ENCODE measurements at places on chromosomes 13 and 19.

GRCh38 chr19:33405254-33405552 is 31.7 kb downstream of the CEBPG start:
- DNase-seq: no peak

- DNase-seq: peak; percentile 99
Observed at GRCh38 chr19:1074544-1075283, 7.7 kb downstream of the ARHGAP45 start.

DNA sequence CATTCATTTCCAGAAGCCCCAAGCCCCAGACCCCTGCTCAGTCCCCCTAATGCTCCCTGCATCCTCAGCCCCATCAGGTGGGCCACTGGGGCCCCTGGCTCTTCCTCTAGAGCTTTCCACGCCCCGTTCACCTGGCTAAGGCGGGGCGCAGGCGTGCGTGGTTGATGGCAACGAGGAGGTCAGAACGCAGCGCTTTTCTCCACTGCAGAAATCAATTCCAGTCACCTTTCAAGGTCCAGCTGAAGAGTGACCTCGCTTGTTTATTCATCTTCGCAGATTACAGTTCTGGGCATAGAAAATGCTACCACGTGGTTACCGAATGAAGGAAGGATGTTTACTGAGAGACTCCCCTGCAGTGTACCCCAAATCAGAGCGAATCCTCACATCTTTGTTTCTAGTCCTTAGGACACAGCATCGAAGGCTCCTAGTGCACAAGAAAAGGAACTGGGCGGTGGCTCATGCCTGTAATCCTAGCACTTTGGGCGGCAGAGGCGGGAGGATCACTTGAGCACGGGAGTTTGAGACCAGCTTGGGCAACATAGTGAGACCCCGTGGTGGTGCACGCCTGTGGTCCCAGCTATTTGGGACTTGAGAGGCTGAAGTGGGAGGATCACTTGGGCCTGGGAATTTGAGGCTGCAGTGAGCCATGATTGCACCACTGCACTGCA is 828 bp upstream of the PBX4 start:
- DNase-seq: no peak

- DNase-seq: no peak
Observed at GRCh38 chr13:50171590-50172282, 156.5 kb downstream of the KCNRG start.

DNA sequence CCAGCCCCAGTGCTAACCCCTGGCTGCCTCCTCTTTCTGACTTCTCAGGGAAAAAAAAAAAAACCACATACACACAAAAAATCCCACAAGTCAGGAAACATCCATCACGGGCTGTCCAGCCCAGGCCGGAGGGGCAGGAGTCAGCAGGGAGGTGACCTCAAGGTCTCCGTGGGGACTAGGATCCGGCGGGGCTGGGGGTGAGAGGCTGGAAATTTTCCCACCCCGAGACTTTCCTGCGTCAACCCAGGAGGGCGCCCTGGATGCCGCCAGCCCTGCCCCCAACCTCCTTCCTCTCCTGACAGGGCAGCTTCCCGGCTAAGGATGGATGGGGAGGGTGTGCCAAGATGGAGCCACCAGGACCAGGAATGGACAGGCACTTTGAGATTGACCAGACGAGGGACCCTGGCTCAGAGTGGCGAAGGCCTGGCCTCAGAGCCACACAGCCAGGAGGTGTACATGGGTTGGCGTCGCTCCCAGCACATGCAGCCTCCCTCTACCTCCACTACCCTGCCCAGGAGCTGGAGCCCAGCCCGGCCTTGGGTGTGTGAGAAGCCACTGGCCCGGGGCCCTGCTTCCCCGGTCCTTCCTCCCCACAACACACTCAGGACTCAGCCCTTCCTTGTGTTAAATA is 33.3 kb downstream of the BLOC1S3 start:
- no peak for DNase-seq

- DNase-seq: no peak
Observed at GRCh38 chr19:12921047-12921446, 2.0 kb upstream of the SYCE2 start.

- DNase-seq: no peak
Observed at GRCh38 chr13:21747456-21747855, 76.6 kb downstream of the FGF9 start.

GRCh38 chr13:73324842-73325722 is 266.3 kb downstream of the KLF5 start:
- no peak for DNase-seq

GRCh38 chr13:93226623-93227279 is at the start of gene GPC6:
Gene GPC6, plus strand, starts transcription at chr13:93226807.
- DNase-seq: no peak

- peak; percentile 25 for DNase-seq
Observed at GRCh38 chr19:19406878-19407632, 1.6 kb downstream of the GATAD2A start.

DNA sequence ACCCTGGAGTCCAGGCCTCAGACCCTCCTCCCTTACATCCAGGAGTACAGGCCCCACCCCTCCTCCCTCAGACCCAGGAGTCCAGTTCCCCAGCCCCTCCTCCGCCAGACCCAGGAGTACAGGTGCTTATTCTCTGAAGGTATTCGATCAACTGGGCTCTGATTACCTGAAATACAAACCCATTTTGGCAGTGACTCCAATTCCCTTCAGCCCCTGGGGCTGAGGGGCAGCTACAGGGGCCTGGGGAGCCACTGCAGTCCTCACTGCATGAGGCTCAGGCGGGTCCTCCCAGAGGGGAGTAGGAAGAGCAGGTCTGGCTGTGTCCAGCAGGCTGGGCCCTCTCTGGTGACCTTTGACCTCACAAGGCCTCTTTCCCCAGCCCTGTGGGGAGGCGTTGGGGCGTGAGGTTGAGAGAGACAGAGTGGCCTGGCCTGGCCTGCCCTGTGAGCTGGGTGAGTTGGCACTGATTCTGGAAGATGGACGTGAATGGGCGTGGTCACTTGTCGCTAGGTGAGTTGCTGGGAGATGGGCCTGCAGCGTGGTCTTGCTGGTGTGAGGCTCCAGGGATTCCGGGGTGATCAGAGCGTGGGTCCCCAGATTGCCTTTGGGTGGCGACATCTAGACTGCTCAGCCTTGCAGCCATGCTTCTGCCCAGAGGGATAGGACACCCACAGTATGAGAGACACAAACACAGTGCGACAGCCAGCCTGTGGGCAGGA is 3.1 kb downstream of the BCAT2 start:
- DNase-seq: no peak

DNA sequence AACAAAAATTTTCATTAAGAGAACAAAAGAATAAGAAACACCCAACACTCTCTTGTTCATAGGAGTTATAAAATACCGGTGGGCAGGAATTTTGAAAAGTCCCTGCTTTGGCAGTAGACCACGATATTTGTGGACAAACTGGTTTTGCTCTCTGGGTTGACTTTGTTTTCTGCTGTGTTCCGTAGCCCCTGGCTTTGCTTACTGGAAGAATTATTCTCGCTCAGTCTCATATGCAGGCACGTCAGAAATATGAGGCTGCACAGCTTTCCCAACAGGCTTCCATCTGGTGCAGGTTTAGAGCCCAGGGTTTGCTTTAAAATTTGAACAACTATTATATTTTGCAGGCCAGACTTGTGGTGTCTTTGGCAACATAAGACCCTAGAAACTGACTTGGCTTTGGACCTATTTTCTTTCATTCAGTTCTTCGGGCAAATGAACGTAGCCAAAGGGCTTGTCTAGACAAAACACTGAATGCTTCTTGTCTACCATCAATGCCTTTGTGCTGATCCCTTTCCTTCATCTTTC is 2012.6 kb downstream of the PCDH9 start:
- DNase-seq: no peak

DNA sequence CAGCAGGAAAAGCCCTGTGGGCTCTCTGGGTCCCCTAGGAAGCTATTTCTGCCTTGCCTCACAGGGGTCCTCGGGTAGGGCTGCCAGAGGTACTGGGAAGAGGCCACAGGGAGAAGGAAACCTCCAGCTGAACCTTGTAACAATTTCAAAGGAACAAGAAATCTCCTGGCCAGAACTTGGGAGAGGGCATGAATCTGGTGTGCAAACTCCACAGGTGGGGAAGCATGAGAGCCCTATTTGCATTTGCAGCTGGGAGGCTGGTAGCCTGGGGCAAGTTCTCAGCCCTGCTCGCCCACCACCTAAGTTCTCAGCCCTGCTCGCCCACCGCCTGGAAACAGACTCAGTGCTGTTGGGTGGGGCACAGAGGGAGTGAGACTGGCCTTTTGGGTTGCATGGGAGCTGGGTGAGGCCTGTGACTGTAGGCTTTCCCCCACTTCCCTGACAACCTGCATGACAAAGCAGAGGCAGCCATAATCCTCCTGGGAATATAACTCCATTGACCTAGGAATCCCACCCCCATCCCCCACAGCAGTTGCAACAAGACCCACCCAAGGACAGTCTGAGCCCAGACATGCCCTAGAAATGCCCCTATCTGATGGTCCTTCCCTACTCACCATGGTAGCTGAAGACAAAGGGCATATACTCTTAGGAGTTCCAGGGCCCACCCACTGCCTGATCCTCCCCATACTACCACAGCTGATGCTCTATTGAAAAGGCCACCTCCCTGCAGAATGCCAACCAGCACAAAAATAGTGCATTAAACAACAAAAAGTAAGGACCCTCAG is 11.7 kb downstream of the UGGT2 start:
- DNase-seq: no peak

- DNase-seq: no peak
Observed at GRCh38 chr19:2318923-2319322, 9.5 kb downstream of the LSM7 start.

GRCh38 chr19:40150170-40150569 is 41.1 kb upstream of the MAP3K10 start:
- no peak for DNase-seq

GRCh38 chr13:63288576-63288975 is 1872.9 kb upstream of the PCDH20 start:
- DNase-seq: no peak

DNA sequence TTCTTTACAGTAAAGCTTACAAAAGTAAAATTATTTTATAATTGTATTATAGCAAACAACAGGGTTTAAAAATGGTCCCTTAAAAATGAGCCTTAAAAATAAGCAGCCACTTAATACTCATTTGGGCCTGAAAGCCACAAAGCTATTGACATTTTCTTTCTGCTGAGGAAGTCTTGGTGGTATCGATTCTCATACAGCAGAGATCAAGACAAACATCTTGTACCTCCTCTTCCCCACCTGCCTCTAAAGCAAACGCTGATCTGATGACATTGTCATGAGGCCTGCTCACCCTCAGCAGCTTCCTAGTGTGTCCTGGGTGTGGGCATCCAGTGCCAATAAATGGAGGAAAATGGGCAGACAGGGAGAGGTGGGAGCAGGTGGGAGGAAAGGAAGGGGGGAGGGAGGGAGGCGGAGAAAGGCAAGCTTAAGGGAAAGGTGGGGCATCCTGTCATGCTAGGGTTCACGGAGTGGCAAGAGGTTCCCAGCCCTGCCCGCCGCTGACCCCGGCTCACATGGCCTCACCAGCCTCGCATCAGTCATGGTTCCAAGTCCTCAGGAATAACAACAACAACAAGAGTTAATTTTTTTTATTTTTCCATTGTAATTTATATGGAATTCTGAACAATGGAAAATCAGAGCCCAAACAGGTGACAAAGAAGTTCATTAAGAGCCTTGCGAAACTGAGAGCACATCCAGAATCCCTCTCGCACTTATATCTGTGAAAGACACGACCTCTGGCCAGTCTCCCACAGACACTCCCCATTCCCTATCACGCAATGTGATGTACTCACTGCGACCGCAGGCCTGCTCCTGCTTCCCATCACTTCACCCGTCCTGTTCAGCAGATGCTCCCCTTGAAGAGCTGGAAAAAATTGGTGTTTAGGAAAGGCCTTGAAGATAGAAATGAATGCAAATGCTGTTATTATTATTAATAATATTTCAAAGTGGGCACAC is 15.1 kb upstream of the ATP11A start:
- no peak for DNase-seq

GRCh38 chr19:52660981-52661380 is 22.8 kb upstream of the ZNF83 start:
- no peak for DNase-seq

DNA sequence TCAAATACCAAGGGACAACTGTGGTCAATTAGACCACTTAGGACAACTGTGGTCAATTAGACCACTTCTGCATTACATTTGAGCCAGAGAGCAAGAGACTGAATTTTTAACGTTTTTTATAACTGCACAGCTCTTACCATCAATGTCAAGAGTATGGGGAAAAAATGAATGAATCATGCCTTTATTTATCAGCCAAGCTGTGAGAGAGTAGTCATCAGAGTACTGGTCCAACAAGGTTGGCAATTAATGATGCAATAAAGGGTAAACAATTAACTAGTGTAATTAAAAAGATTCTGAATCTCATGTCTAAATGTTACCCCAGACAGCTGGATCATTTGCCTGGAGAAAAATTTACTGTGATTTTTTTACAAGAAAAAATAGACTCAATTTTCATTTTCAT is 381.1 kb downstream of the LIG4 start:
- no peak for DNase-seq

DNA sequence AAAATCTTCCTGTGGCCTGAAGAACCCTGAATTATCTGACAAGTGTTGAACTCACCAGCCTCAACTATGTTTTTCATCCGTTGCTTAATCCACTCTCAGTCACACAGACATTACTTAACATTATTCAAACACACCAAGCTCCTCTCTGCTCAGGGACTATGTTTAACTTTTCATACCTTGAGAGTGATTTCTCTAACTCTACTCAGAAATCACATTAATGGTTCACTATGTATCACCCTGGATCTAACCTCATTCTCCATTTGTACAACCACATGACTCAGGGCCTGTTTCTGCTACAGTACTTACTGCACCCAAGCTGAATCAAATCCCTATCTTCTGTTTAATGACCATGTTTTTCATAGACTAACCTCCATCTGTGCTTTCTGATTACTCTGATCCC is 553.7 kb upstream of the PRR20A start:
- no peak for DNase-seq

- no peak for DNase-seq
Observed at GRCh38 chr13:102930566-102930965, 84.7 kb downstream of the ERCC5 start.

DNA sequence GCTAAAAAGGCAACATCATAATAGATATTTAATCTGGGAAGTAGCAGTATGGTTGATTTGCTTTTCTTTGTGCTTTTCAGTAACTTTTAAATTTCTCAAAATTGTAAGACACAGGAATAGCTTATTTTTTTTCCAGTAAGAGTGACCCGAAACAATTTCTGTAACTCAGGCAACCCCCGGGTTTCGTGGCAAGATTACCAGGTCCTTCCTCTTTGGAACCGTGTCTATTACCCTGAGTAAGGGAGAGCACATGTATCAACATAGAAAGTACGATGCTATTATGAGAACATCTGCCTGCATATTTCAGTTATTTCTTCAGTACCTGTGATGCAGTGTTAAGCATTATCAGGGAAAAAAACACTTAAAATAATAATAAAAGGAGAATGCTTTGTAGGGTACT is 64.1 kb downstream of the DOCK9 start:
- DNase-seq: no peak

DNA sequence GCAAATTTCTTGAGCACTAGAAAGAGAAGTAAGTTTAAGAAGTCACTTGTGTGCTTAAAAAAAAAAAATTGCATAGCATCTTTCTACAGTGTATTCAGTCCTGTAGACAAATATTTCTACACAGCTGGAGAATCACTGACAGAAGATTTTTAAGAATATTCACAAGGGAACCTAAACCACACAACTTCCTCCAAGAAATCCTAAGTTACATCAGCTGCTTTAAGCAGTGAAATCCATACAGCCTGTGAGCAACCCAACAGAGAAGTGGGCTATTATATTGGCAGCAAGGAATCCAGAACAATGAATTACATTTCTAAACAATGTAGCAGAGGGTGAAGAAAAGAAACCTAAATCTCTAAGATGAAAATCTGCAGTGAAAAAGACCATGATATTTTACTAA is 1.5 kb downstream of the DOCK9 start:
- DNase-seq: no peak

Measured in T-helper 9 cell (primary cell).